ENCODE measurements at places on chromosomes 2 and 18.

DNA sequence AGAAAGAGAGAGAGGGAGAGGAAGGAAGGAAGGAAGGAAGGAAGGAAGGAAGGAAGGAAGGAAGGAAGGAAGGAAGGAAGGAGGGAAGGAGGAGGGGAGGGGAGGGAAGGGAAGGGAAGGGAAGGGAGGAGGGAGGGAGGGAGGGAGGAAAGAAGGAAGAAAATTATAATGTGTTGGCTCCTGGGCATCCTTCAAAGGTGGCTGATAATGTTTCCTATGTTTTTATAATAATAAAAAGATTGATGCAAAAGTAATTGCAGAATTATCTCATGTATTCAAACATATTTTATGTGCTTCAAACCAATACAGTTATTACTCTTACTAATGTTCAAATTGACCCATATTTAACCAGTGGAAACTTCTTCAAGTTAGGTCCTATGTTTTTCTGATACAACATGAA lies 260.9 kb downstream of the LNPK start:
- no peak for DNase-seq

GRCh38 chr18:61815885-61816470 lies 76.8 kb downstream of the RNF152 start:
- DNase-seq: no peak

DNA sequence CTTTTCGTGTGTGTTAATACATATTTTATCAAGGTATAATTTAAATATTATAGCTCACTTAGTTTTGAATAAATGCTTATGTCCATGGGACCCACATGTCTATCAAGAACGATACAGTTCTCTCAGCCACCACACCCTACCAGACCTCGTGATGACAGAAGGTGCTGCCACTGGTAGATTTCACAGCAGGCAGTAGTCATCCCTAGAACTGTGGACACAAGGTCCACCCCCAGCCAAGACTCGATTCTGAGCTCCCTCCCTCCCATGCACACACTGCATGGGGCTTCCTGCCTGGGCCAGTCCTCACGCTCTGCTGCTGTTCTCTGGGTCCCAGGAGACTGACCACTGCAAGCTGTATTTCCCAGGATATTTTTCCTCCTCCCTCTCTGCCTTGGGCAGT lies 26.5 kb upstream of the CREB1 start:
- DNase-seq: no peak

DNA sequence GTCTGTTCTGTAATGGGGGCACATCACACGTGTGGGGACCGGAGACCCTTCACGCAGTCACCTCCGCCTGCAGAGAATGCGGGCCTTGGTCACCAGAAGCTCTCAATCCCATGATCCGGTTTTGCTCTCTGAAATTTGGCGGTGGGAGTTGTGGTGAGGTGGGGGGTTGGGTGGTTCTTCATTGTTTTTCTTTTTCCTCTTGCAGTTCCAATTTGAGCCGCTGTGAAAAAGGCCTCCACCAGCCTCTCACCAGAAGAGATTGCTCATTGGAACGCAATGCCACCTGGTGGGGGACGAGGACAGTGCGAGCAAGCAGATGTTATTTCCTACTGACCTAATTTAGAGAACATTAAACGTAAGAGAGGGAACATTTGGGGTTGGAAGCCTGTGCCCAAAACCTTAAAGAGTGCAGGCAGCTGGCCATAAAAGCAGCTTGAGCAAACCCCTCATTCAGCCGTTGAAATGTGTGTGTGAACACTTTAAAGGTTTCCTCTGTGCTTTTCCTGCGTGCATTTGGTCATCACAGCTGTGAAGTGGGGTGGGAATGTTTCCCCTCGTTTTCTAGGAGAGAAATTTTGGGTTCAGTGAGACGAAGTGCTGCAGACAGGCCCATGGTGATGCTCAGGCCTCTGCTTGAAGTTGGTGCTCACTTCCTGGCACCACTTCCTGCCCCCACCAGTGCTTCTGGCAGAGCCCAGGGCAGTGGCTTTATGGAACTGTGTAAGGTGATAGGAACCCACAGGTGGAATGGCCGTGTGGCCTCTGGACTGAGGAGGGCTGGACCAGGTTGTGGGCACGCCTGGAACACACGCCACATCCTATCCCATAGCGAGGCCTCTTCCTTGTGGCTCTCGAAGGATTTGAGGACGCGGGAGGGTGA lies 61.7 kb downstream of the ZCCHC2 start:
- peak; percentile 80 for DNase-seq

DNA sequence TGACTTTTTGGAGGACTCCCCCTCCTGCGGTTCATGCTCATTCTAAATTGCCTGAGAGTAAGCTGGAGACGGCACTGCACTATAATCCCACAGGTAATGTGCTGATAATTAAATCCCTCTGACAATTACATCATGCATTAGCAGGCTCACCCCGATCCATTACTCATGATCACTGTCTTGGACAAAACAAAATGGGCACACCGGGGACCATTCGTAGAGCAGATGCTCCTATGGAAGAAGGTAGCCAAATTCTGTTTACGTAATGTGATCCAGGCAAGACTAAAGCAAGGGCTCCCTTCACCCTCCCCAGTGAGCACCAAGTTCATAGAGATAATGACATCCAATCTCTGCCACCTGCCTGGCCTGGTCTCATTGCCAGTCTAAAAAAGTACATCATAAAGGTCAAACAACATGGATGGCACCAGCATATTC lies 657.1 kb upstream of the SOX11 start:
- DNase-seq: no peak

- DNase-seq: no peak
These were observed 54.3 kb downstream of the NEB start for GRCh38 chr2:151679994-151680393.

DNA sequence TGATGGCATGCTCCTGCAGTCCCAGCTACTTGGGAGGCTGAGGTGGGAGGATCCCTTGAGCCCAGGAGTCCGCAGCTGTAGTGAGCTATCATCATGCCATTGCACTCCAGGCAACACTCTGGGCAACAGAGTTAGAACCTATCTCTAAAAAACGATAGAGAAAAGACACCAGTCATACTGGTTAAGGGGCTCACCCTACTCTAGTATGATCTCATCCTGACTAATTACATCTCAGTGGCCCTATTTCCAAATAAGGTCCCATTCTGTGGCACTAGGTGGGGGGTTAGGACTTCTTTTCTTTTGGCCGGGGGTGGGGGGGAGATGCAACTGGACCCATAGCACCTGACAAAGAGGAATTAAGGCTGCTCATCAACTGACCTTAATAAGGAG lies 163.2 kb upstream of the NCK2 start:
- DNase-seq: no peak

GRCh38 chr2:113376253-113376912 lies 61.1 kb upstream of the ZNG1B start:
- DNase-seq: no peak

DNA sequence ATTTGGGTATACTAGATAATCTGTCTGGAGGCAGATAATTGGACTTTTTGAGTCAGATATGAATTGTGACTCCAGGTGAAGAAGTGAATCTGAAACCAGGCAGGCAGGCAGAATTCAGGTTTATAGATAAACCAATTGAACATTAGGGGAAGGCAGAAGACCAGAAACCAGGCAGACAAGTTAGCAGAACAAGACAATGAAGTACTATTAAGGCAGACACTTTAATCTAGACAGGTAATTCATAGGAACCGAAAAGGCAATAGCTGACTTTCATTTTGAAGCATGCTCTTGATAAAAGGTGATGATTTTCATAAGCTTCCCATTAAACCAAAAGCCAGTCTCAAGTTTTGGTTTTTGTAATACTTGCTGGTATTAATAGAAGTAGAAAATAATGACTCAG lies 19.3 kb upstream of the SLC4A10 start:
- no peak for DNase-seq

DNA sequence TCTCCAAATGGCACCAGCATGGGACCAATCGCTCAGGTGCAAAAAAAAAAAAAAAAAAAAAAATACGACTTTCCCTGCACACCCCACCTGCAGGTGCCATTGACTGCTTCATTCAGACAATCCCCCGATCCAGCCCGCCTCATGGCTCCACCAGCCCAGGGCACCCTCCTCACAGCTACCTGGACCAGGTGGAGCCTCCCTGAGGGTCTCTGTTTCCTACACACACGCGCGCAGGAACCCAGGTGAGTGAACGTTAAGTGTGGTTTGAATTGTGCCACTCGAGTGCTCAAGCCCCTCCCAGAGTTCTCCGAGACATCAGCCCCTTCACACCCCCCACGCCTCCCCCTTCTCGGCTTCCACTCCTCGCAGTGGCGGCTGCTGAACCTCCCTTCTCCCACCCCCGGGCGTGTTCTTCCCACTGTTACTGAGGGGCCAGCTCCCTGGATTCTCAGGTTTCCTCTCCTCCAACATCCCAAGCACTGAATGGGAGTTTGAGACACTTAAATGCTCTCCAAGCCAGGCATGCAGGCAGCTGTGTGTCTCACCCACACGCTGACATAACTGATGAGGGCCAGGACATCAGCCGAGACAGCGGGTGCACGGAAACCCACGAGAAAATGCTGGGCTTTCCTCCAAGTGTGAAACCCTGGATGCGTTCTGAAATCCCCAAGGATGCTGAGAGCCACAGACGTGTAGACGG lies 88.8 kb upstream of the SNTG2 start:
- no peak for DNase-seq

DNA sequence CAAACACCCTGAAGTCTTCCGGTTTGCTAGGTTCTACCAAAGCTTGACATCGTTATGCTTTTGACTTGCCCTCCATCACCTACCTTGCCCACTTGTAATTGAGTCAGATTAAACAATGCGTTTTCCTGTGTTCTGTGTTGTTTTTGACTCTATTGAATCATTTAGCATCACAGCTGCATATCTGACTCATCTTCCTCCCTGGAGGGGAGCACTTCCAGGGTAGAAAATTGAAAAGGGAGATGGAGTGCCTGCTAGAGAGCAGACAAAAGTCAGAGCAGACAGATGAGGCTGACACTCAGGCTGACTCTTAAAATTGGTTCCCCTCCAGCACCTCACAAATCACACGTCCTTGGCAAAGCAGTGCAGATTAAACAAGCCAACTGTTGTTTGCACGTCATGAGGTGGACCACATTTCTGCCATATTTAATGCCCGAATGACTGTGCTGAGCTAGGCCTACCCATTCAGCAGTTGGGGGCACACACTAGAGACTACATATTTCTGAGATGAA lies 2.2 kb downstream of the MPP4 start:
- DNase-seq: peak; percentile 58

- DNase-seq: no peak
These were observed 770 bp downstream of the UPP2 start for GRCh38 chr2:158102446-158102845.

- no peak for DNase-seq
These were observed 78.6 kb downstream of the SCG2 start for GRCh38 chr2:223523551-223524001.

DNA sequence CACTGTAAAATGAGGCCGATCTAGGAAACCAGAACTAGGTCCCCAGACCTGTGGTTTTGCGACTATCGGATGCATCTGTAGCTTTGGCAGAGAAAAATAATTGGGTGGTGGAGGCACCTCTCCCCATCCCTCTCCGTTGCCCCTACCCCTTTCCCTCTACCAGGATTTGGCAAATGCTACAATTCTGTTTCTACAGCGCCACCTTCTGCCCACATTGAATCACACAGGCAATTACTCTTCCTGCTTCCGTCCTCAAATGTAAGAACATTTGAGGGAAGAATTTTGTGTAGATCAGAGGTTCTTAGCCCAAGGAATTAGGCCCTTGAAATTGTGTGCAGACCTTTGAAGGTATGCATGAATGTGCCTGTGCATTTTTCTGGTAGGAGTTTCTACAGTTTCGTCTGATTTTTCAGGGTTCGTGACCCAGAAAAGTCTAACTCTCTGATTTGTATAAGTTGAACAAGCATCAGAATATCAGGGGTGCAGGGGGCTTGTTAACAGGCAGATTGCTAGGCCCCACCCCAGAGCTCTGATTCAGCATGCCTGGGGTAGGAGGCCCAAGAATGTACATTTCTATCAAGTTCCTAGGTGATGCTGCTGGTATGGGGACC lies 11.2 kb downstream of the ATP6V1B1 start:
- peak; percentile 58 for DNase-seq

GRCh38 chr2:236688157-236688556 lies 118.5 kb downstream of the ACKR3 start:
- no peak for DNase-seq

DNA sequence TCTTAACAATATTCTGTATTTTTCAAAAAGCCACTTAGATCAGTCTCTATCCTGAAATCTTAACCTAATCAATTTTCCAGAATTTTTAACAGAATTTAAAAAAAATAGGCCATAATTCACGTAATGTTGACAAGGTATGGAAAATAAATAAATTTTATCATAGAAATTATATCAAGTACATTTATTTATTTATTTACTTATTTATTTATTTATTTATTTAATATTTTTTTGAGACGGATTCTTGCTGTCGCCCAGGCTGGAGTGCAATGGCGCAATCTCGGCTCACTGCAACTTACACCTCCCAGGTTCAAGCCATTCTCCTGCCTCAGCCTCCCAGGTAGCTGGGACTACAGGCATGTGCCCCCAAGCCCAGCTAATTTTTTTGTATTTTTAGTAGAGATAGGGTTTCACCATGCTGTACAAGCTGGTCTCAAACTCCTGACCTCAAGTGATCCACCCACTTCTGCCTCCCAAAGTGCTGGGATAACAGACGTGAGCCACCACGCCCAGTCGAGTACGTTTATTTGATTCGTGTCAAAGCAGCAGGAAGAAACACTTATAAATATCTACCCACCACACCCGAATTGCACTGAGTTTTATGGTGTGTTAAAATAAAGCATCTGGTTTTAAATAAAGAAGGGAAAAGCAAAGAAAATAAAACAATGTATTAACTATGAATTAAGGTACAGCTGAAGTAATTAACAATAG lies 60.1 kb downstream of the DSC3 start:
- no peak for DNase-seq

GRCh38 chr2:75865083-75865482 lies 154.4 kb upstream of the GCFC2 start:
- no peak for DNase-seq

- DNase-seq: peak; percentile 72
These were observed 85.3 kb downstream of the SPP2 start for GRCh38 chr2:234135750-234136221.

DNA sequence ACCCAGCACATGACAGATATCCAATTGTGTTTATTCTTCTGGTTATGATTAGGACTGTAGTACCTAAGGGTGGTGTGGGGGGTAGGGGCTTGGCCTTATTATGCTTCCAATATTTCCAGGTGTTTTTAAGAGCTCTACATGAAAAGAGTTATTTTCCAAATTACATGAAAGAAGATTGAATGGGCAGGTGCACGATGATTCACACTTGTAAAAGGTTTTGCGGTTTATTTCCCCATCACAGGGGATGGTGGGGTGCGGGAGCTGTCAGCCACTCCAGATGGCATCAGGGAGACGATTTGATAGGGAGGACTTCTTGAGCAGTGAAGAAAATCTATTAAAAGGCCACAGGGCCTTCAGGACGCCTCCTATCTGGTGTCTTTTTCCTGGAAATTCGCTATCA lies 15.1 kb upstream of the CCBE1 start:
- no peak for DNase-seq

DNA sequence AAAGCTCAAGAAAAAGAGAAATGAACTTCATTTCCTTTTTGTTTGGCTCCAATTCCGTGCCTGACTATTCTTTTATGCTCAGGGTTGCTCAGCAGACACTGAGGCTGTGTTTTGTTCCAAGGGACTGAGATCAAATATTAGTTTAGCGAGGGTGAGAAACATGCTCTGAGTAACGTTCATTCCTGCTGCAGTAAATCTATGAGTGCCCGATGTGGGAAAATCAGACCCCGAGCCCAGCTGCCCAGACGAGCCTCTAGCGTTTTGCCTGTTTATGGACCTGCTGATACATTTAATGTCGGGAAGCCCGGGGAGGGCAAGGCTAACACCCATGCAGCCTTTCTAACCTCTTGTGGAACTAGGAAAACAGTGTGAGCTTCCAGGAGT lies 119.2 kb downstream of the VAPA start:
- no peak for DNase-seq

- peak; percentile 26 for DNase-seq
These were observed 44.0 kb downstream of the PDCL3 start for GRCh38 chr2:100606726-100607343.
